Frontal cortex (tissue), 4 donors: ENCODE measurements at places on chromosomes 1 and 21.

DNA sequence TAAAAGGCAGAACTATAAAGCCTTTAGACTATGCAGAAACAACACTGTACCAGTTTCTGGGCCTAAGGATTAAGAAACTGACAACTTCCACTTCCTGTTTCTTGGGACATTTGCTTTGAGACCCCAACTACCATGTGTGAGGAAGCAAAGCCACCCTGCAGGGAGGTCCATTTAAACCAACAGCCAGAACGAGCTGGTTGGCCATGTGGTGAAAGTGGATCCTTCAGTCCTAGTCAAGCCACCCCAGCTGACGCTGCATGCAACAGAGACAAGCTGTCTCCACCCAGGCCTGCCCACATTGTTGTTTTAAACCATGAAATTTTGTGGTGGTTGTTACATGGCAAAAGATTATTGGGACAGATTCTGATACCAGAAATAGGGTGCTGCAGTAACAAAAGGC is 31.8 kb upstream of the SLFNL1 start:
- no peak for DNase-seq

DNA sequence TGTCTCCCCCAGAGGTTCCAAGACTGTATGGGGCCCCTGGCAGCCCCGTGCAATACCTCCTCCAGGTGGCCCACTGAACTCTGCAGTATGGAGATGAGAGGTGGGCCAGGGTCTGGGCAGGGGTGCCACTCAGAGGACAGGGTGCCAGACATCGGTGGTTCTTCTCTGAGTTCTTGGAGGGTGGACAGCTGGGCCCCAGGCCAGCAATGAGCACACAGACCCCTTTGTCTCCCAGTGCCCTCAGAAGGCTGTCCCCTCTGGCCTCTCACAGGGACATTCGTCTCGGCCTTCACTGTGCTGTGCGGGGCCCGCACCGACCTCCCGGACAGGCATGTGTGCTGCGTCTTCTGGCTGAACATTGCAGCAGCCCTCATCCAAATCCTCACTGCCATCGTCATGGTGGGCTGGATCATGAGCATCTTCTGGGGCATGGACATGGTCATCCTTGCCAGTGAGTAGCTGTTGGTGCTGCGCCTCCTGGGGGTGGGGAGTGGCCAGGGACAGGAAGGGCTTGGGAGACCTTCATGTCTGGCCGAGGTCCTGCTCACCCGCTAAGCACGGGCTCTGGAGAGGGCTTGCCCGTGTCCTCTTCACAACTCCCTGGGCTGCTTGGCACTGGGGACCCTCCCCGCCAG is 48.1 kb downstream of the STUM start:
- DNase-seq, result no peak

GRCh38 chr1:156456625-156457465 is 43.7 kb downstream of the MEF2D start:
- DNase-seq, result peak; percentile 93

DNA sequence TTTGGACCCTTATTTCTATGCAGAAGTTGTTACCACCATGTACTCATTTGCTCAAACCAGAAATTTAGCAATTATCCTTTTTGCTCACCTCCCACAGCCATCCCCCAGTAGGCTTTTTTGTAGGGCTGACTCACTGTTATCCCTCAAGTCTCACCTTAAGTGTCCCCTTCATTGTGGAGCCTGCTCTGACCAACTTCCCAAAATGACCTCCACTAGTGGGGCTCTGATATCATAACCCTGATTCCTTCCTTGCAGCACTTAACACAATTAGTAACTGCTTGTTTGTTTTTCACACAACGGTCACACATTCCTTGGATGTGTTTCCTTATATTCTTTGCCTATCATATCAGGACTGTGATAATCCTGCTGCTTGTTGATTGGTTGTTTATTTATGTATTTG is 76.7 kb downstream of the PATJ start:
- DNase-seq, result no peak

DNA sequence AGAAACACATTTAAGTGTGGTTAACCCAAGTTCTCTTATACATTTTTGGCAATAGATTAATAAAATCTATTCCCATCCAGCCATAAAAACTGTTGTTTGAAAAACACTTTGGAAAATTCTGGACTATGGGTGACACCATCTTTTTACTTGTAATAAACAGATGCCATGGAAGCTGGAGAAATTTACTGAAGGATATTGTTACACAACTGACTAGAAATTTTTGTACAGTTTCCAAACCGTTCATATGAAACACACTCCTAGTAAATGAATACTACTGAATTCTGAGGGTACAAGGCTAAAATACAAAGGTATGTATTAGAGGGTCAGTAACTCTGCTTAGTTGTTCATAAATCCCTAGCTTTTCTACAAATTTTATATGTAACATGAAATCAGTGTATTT is 48.7 kb downstream of the TRIM33 start:
- no peak for DNase-seq

DNA sequence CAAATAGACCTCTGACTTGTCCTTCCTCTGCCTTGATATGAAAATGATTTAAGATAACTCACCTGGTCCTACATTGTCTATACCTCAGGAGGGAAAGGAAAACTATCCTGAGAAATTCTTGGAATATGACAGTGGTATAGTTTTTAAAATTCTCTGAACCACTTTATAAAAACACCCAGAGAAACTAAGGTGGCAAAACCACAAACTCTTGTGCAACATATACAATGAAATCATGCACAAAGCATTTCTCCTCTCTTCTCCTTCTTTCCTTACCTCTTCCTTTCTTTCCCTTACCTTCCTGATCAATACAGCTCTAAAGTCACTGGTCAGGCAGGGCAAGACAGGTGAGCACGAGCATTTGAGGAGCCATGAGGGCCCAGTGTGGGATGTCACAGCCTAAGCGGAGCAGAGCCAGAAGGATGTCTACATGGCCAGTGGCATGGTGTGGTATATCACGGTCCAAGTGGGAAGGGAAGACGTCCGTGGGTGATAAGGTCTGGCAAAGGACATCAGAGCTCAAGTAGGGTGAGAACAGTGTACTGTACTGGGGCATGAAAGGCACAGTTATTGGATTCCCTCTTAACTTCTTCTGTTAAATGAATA is 543.3 kb downstream of the DPYD start:
- DNase-seq, result no peak

GRCh38 chr1:202811296-202812175 is 782 bp downstream of the PCAT6 start:
- no peak for DNase-seq

DNA sequence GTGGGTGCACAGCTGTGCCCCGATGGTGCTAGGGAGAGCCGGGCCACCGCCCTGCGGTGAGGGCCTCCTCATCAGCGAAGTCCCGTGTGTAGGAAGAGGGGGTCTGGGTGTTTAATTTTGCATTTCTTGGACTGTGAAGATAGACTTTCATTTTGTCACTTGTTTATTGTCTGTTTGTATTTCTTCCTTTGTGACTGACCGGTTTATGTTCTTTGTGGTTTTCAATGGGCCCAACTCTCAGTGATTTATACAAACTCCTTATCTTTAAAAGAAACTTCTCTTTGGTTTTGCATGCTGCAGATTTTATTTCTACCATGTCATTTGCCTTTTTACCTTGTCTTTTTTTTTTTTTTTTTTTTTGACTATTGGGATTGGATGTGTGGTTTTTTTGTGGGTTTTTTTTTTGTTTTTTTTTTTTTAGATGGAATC is 65.1 kb downstream of the COL18A1 start:
- no peak for DNase-seq

- DNase-seq, result no peak
Observed at GRCh38 chr1:234132795-234133194, 228.3 kb downstream of the SLC35F3 start.

DNA sequence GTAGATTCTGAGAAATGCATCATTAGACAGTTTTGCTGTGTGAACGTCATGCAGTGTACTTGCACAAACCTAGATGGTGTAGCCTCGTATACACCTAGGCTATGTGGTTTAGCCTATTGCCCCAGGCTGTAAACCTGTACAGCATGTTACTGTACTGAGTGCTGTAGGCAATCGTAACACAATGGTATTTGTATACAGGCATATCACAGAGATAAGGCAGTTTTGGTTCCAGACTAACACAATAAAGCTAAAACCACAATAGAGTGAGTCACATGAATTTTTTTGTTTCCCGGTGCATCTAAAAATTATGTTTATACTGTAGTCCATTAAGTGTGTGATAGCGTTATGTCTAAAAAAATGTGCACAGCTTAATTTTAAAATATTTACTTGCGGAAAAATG is 6.9 kb downstream of the IL10RB start:
- DNase-seq, result no peak

DNA sequence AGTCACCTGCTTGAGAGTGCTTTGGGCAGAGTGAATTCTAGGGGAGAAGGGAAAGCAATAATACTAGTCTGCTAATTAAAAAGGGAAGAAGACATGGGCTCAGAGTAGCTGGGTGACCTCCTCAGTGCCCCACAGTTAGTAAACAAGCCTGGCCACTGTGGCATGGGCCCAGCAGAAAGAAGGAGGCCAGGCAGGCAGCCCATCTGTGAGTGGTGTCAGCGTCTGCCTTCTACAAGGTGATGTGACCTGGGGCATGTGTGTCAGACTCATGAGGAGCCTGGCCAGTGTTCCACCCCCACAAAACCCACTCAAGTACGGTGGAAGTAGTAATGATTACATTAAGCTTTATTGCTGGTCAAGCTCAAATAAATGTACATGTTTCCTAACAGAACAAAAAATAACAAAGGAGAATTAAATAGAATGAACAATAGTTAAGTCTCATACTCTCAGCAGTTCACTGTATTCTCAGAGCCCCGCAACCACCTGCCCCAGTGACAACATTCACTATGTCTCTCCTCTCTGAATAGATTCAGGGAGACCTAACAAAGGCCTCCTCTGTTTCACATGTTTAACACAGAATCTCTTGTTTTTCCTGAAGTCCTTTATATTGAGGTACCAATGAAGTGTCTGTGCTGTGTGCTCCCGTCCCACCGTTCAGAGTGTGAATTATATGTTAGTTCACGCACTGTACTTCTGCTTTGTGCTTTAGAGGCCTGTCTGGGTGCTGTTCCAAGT is 32.5 kb downstream of the SLC22A15 start:
- DNase-seq, result peak; percentile 10

- DNase-seq, result no peak
Observed at GRCh38 chr1:111846842-111847241, 91.1 kb downstream of the DDX20 start.

- DNase-seq, result peak; percentile 52
Observed at GRCh38 chr1:11285883-11286734, 13.1 kb downstream of the UBIAD1 start.

- DNase-seq, result peak; percentile 47
Observed at GRCh38 chr1:86380257-86380861, 15.8 kb downstream of the ODF2L start.

GRCh38 chr1:232244426-232244825 is 385.5 kb downstream of the SIPA1L2 start:
- no peak for DNase-seq

DNA sequence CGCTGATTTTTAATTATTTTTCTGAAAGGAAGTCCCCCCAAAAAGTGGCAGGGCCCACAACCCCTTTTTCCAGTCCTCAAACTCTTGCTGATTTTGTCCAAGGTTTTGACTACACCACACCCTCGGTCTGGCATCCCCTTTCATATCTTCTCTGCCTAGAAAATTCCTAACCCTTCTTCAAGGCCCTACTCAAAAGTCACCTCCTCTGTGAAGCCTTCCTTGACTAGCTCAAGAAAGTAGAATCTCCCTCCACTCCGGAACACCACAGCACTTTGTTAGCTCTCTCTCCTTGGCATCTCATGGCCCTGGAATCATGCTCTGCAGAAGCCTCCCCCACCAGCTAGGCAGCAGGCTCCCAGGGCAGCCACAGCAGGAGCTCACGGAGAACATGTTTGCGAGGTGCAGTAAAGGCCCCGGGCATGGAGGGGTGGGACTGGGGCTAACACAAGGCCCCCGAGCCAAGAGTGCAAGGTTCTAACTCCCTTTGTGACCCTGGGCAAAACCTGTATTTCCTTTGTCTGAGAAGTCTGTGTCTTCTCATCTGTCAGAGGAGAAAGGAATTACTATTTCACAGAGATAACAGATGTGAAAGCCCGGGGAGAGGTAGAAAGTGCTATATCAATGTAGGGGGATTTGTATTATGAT is 17.7 kb upstream of the S100A7 start:
- DNase-seq, result no peak

DNA sequence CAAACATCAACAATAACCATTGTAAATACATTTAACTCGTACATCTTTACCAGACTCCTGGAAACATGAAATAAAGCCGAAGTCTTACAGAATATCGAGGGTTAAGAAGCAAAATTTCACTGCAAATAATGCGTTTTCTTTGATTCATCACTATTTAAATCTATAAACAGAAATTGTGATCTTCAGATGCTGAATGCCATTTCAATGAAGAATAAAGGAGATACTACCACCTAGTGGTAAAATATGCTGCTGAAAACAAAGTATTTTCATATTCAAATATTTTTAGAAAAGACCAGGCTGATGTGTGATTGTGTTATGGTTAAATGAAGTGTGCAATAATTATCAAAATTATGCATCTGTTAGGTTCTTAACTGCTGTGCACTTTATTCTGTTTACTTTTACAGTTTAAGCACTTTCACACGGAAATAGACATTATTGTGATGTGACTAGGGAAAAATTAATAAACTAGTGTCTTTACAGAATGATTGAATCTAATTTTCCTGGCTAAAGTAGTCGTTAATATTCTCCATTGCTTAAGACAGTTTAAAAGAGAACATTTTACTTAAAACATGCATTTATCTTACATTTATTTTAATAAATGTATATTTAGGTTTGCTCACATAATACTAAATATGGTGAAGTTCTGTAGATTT is 1093.1 kb downstream of the MRPL39 start:
- no peak for DNase-seq
